ENCODE measurements at places on chromosomes 4 and X. TPM values are rescaled to one million over a fixed set of nuclear protein-coding genes. Genes with fewer than 3 reads are reported as not detected.

STK32B gene
- total RNA-seq = 14.9 TPM

NR3C2 gene
- total RNA-seq = not detected

PRKX gene
- 23.6 TPM for total RNA-seq

PABPC1L2A gene
- not detected for total RNA-seq

MAGEB1 gene
- total RNA-seq = not detected

TRIM60 gene
- total RNA-seq = not detected

VSIG1 gene
- total RNA-seq = 0.21 TPM

ASB12 gene
- total RNA-seq = not detected

CXorf65 gene
- total RNA-seq = not detected

SLC49A3 gene
- 0.16 TPM for total RNA-seq

FAT1 gene
- 152 TPM for total RNA-seq

SMIM10 gene
- total RNA-seq = 0.10 TPM

KIT gene
- not detected for total RNA-seq

SCARB2 gene
- 52.4 TPM for total RNA-seq

NOCT gene
- total RNA-seq = 7.8 TPM

SLC16A2 gene
- total RNA-seq = 24.0 TPM

THAP6 gene
- total RNA-seq = 6.1 TPM

FMR1 gene
- 22.6 TPM for total RNA-seq

TMEM156 gene
- 22.7 TPM for total RNA-seq

IL13RA1 gene
- 48.2 TPM for total RNA-seq

MAGEB10 gene
- total RNA-seq = not detected

GABRE gene
- total RNA-seq = 24.5 TPM

BEX4 gene
- 2.4 TPM for total RNA-seq

TMEM154 gene
- total RNA-seq = 0.06 TPM

RGN gene
- not detected for total RNA-seq

SSX4 gene
- total RNA-seq = not detected

FOXR2 gene
- total RNA-seq = not detected

DDX53 gene
- total RNA-seq = not detected

PDK3 gene
- total RNA-seq = 4.7 TPM

STS gene
- total RNA-seq = 2.2 TPM

NXF2B gene
- not detected for total RNA-seq

ZAR1 gene
- 0.12 TPM for total RNA-seq

ELOVL6 gene
- total RNA-seq = 15.3 TPM

BGN gene
- total RNA-seq = 0.08 TPM

HSD17B13 gene
- not detected for total RNA-seq

COL25A1 gene
- total RNA-seq = not detected

SCML2 gene
- total RNA-seq = 7.2 TPM

RIBC1 gene
- total RNA-seq = 0.53 TPM

NIPAL1 gene
- total RNA-seq = 0.78 TPM

FRMD7 gene
- total RNA-seq = not detected

GAGE13 gene
- total RNA-seq = not detected

Measured in A549 treated with Mapracorat at 1 μM for 4 hours (cell line).